Non-pigmented ciliary epithelial cell (primary cell): ENCODE measurements at places on chromosomes 12 and 14.

DNA sequence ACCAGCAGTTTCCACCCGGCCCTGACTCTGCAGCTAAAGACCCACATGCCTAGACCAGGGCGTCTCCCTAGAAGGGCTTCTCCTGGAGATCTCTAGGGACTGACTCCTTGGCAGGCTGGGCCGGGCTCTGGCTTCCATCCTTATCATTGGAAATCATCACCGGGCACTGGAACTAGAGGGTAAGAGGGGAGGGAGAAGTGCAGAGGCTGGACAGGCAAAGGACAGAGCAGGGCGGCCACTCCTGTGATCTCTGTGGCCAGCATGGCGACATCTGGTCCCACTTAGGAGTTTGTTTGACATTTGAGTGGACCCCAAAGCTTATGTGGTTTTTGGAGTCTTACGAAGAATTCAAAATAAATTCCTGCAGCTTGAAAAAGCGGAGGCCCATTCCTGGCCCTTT is 7.1 kb downstream of the LTBP2 start:
- DNase-seq, result no peak

- peak; percentile 11 for DNase-seq
These were observed 893.2 kb downstream of the SLC16A7 start for GRCh38 chr12:60489071-60489470.

DNA sequence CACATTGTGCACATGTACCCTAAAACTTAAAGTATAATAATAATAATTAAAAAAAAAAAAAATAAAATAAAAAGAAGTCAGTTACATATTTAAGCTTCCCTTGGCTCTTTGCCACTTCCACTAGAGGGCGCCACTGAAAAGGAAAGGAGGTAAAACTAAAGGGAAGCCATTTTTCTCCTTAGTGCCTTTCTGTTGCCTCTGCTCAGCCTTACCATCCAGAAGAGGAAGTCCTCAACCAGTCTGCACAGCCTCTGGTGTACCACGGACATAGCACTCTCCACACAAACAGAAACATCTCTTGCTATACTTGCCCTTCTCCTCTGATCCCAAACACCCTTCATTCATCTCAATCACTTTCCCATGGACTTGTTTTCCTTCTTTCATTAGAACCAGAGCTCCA is 169.0 kb upstream of the EEA1 start:
- DNase-seq, result no peak

- DNase-seq, result no peak
These were observed 39.2 kb upstream of the P2RX7 start for GRCh38 chr12:121093487-121093891.

DNA sequence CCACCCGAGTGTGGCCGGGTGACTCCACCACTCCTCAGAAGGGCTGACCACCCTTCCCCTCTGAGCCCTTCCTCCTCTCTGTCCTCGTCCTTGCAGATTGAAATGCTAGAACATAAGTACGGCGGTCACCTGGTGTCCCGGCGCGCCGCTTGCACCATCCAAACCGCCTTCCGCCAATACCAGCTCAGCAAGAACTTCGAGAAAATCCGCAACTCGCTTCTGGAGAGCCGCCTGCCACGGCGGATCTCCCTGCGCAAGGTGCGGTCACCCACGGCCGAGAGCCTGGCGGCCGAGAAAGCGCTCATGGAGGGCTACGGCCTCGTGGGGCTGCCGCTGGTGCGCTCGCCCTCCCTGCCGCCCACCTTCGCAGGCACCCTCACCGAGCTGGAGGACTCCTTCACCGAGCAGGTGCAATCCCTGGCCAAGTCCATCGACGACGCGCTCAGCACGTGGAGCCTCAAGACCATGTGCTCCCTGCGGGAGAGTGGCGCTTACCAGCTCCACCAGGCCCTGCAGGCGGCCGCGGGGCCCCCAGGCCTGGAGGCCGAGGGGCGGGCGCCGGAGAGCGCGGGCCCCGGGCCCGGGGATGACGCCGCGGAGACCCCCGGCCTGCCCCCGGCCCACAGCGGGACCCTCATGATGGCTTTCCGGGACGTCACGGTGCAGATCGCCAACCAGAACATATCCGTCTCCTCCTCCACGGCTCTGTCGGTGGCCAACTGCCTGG is 71.8 kb downstream of the IQSEC3 start:
- no peak for DNase-seq

DNA sequence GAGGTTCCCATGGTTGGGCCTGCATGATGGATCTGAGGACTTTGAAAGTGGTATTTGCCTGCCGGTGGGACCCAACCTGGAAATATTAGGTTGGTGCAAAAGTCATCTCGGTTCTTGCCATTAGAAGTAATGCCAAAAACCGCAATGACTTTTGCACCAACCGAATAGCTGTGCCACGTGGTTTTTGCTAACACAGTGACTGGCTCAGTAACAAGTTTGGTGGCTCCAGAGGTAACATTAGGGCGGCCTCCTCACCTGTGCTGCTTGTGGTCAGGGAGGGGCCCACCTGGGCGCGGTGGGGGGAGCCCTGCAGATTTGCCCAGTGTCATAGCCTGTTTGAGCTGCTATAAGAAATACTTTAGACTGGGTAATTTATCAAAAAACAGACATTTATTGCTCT is 1.8 kb downstream of the BDKRB2 start:
- no peak for DNase-seq

DNA sequence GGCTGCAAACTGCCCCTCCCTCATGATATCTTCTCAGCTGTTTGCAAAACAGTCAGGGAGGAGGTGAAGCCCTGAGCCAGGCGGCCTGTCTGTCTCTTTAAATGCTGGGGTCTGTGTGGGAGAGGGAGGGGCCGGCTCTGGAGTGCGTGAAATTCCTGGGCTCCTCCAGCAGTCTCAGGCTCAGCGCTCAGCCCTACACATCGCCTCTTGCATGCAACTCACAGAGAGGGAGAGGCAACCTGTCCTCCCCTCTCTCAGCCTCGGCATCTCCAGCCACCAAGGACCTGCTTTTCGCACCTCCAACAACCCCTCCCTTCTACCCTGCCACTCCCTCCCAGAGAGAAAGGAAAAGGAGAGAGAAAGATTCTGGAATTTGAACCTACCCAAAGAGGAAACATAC is at the start of gene NRXN3:
NRXN3 (plus strand) TSS at position 171 of the 400 bp plus-strand sequence. CDS start 72,721 bp downstream, outside the sequence.
- no peak for DNase-seq

DNA sequence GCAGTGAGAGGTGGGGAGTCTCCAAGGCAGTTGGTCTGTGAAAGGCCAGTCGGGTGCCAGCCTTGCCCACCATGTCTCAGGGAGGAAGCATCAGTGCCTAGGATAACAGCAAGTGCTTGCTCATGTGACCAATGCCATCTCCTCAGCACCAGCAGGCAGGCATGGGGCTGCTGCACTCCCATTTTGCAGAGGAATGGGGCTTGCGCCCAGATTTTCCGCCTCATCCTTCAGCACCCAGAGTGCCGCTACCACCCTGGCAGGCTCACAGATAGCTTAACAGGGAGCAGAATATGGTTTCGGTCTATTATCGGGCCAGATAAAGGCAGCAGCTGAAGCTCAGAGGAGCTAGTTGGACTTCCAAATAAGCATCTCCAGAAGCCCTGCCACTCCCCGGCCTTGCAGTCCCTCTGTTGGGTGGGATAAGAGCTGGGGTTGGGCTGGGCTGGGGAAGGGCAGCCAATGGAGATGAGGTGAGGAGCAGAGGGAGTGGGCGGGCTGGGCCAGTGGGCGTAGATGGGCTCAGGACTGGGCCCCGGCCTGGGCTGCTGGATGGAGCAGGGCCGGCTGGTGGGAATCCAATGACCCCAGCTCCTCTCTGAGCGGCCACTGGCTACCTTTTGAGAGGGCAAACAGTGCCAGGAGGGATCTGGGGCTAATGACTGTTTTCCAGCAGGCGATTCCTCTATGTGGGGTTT is 8.4 kb upstream of the KRT80 start:
- DNase-seq, result no peak

DNA sequence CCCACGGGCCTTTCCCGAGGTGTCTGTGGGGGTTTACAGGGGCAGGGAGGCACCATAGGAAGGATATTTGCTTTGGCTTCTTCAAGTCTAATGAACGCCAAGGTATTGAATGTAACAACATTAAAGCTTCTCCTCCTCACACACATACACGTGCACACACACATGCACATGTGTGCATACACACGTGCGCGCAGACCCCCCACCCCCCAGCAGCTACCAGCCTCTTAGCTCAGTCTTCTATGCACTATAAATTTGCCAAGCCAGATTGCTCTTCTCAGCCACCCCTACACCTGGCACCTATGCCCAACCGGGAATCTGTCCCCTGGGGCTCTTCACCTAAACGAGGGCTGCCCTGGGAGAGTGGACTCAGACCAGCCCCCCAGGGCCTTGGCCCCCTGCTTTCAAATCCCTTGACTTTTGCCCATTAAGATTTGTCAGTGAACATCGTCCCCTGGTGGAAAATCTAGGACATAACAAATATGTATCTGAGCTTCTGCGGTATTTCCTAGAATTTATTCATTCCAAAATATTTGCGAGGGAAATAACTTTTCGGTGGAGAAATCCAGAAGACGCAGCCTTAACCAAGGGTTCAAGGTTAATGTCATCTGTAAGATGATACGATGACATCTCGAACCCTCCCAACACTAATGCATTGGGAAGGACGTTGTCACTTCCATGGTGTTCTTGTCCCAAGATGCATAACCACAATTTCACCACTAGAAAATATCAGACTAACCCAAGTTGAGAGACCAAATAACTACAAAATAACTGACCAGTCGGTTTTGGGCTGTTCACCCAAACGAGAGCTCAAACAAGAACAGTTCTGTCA is 330.4 kb downstream of the MED13L start:
- DNase-seq, result no peak

DNA sequence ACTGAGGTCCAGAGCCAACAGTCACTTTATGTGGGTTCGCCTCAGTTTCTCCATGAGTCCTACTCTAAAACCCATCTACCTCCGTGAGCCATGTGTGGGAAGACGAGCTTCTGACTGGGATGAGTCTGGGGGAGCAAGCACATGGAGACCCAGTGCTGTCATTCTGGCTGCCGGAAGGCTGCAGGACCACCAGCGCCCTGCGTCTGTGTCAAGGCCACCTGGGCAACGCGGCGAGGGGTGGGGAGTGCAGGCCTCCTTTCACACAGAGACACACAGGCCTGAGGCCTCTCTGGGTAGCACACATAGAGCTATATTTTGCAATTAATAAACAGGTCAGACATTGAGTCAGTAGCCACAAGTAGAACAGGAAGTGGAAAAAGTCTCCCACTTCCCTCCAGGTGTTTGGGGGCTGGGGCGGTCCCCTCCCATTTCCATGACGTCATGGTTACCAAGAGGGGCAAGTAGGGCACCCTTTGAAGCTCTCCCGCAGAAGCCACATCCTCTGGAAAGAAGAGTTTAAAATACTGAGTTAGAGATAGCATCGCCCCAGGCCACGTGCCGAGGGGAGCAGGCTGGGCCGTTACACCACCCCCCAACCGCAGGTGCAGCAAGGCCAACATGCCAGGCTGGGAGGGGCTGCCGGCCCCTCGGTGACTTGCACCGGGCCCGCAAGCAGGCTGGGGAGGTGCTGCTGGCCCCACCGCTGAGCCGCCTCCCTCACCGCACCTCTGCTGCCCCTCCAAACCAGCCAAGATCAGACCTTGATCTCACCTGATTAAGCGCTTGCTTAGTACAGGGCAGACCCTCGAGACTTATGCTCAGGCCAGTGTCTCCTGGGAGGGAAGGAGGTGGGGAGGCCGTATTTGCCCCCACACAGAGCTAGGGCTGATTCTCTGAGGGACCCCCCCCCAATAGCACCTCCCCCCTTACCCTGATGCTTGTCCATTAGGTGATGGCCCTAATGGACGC is 32.7 kb downstream of the DAD1 start:
- DNase-seq, result peak; percentile 75

- DNase-seq, result no peak
These were observed at the start of gene CCDC198 for GRCh38 chr14:57493467-57494181. Gene CCDC198 (minus strand): TSS chr14:57493857. CDS start chr14:57493715, 142 bp downstream.

DNA sequence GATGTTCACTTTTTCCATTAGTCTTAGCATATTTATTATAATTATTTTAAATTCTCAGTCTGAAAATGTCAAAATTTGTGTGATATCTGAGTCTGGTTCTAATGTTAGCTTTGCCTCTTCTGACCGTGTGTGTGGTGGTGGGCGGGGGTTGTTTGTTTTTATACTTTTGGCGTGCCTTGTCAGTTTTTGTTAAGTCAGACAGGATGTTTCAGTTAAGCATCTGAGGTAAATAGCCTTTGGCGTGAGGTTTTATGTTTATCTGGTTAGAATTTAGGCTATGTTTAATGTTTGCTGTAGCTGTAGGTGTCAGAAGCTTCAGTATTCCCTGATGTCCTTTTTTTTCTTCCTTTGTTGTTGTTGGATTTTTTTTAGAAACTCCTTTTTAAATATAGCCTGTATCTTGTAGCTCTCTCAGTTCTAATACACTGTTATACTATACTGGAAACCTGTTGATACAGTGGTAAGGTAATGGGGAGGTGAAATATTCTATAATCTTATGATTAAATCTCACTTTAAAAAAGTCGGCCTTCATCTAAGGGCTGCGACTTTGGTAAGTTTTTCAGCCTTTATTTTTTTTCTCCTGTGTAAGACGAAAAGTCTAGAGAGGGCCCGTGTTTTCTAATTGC is 111.6 kb downstream of the SCAF11 start:
- DNase-seq, result no peak

- DNase-seq, result peak; percentile 57
These were observed 3.7 kb upstream of the NECAP1 start for GRCh38 chr12:8078398-8078797.

GRCh38 chr12:22275843-22276242 is 58.7 kb downstream of the ST8SIA1 start:
- DNase-seq, result peak; percentile 97

DNA sequence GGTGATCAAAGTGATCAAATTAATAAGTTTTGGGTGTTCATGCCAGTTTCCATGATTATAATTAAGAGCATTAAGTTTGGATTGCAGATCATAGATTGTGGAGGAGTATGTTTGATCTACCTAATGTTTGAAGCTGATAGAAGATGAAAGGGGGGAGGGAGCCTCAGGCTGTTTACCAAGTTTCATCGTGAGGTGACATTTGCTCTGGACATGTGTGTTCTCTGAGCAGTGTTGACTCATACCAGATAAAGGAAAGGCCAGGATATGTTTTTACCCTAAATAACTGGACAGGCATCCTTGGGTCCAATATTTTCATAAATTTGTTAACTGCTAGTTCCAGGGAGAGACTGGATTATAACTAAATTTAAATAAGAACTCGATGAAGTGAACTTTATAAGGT is 3.5 kb upstream of the SEL1L start:
- no peak for DNase-seq

DNA sequence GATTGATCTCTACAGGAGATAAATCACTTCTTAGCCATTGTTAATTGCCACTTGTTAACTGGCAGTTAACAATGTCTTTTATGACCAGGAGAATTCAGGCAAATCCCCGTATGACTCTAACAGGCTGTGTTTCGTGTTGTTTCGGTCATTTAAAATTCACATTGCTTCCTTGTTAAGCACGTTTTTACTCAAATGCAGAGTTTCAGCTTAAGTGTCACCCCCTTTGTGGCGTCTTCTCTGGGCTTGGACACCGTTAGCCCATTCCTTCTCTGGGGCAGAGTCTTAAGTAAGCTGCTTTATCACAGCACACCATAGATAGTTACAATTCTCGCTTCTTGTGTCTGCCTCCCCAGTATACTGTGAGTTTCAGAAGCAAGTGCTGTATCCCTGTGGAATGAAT is 205.4 kb downstream of the EPS8 start:
- DNase-seq, result no peak
